ENCODE measurements at places on chromosomes 16 and 17. TPM values are rescaled to one million over a fixed set of nuclear protein-coding genes. Genes with fewer than 3 reads are reported as not detected.

Gene NHLRC4
- 0.45 TPM for total RNA-seq

Gene ADAD2
- total RNA-seq, result 0.19 TPM

Gene KRTAP4-9
- total RNA-seq, result not detected

Gene PIEZO1
- total RNA-seq, result 221 TPM

Gene EFCAB13
- total RNA-seq, result 4.6 TPM

Gene KCNAB3
- 4.9 TPM for total RNA-seq

GRCh38 chr16:61295311-61295710 is 740.9 kb downstream of the CDH8 start:
- H3K36me3 ChIP-seq, result no peaks in the 10 kb centered on the region
- H3K27me3 ChIP-seq, result no peaks in the 10 kb centered on the region
- no peak overlapping the region for H3K27ac ChIP-seq
- no peaks in the 10 kb centered on the region for H3K4me1 ChIP-seq

DNA sequence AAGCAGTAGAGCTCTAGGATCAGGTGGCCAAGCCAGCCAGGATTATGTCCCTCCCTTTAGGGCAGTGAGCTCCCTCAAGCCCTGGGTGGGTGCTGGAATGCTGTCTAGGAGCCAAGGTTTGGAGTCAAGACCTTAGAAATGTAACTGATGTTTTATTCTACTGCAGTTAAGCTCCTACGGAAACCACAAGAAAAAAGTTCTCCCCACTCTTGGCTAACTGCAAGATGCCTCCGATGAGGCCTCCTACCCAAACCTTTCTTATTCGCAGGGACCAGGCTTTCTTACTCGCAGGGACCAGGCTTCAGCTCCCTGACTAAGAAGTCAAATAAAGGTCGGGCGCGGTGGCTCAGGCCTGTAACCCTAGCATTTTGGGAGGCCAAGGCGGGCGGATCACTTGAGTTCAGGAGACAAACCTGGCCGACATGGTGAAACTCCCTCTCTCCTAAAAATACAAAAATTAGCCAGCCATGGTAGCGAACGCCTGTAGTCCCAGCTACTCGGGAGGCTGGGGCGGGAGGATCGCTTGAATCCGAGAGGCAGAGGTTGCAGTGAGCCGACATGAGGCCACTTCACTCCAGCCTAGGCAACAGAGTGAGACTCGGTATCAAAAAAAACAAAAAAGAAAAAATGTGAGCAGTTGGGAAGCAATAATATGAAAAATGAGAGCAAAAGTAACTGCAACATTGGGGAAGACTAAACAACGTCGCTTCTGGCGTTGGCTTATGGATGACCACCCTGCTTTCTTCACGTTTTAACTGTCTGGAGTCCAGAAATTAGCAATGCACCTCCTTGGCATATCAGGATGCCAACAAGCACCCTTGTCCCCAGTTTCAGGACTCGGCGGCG is 31.7 kb upstream of the ARL4D start:
- H3K4me3 ChIP-seq, result peak overlapping the region; percentile 94
- H3K4me1 ChIP-seq, result peaks cover 36% of the 10 kb centered on the region
- H3K36me3 ChIP-seq, result peaks cover 3% of the 10 kb centered on the region

- no peak overlapping the region for H3K27ac ChIP-seq
- no peaks in the 10 kb centered on the region for H3K4me1 ChIP-seq
- DNase-seq, result no peak
- no peak overlapping the region for H3K4me3 ChIP-seq
- H3K27me3 ChIP-seq, result no peaks in the 10 kb centered on the region
- H3K36me3 ChIP-seq, result no peaks in the 10 kb centered on the region
These were observed 35.1 kb upstream of the SREBF1 start for GRCh38 chr17:17871913-17872312.

DNA sequence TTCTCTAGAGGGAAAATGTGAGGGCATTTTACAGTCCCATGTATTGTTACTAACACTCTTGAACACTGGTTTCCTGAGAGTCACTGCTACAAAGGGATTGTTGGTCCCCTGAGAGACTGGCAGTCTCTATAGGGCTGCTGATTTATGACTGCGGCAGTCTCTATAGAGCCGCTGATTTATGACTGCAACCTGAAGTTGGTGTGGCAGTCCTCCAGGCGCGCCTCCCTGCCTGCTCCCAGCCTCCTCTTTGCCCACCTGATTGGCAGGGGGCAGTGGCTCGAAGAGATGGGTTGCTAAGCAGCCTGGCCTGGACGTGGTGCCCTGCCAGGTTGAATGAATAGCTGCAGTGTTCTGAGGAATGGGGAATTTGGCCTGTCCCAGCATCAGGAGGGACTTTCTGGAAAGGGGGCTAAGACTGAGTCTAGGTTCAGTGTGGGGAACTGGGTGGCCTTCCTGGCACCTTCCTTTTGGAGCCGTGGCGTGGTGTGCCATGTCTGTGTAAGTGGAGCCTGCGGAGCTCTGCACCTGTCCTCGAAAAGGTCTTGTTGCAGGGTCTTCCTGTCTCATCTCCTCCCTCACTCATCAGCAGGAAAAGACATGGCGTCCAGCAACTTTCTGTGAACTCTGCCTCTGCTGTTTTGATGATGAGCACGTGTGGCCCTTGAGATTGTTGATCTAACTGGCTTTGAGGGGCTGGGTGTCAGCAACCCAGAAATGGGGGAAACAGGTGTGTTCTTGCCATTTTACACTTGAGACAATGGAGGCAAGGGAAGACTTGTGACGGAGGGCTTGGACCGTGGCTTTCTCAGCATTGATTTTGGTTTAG is 24.9 kb downstream of the SAP30BP start:
- no peak overlapping the region for H3K4me3 ChIP-seq
- peak overlapping the region; percentile 79 for H3K27ac ChIP-seq
- no peak for DNase-seq
- H3K27me3 ChIP-seq, result no peaks in the 10 kb centered on the region
- H3K4me1 ChIP-seq, result peaks cover 46% of the 10 kb centered on the region
- peaks cover 17% of the 10 kb centered on the region for H3K36me3 ChIP-seq

DNA sequence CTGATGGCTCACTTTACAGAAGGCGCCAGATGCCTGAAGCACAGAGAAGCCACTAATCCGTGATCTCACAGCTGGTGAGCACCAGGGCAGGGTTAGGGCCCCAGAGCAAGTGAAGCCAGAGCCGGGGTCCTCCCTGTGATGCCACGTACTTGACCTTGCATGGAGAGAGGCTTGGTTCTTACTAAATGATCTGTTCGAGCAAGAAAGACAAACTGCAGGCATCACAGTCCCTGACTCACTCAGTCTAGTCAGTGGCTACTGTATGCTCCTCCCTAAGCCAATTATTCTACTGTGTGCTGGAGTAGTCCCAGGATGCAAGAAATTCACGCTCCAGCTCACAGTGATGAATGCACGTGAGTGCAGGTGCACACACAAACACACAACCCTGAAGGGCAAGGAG is 55.4 kb downstream of the SDK2 start:
- H3K27ac ChIP-seq, result no peak overlapping the region
- H3K4me3 ChIP-seq, result no peak overlapping the region
- H3K27me3 ChIP-seq, result no peaks in the 10 kb centered on the region
- DNase-seq, result no peak
- peaks cover 36% of the 10 kb centered on the region for H3K4me1 ChIP-seq

DNA sequence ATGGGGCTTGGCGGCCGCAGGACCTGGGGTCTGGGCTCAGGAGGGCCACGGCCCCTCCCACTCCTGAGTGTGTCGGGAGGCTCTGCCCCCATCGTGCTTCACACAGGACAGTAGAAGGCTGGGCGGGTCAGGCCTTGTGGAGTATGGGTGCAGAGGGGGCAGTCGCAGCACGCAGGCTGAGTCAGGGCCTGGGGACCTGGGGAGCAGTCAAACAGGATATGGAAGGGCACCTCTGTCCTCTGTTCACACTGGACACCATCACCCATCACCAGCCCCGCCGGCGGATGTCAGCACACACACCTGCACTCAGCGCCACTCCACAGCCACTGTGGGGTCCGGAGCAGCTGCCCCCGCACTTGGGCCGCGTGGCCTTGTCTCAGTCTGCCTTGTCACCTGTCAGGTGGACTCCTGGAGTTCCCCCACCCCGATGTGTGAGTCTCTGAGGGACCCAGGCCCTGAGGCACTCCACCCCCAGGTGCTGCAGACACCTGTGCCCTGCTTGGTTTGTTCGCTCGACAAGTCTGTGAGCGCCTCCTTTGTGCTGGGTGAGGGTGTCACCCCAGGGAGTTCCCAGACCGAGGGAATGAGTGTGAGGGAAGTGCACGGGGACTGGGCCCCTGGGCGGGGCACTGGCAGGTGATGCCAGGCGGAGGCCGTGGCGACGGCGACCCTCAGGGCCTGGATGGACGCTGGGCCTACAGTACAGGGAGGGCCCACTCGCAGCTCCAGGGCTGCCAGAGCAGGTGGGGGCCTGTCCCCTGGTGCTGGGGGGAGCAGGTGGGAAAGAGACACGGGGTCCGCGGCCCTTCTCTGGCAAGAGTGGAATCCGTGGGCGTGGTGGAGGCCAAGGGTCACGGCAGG is 31.7 kb downstream of the ZFPM1 start:
- no peak overlapping the region for H3K27ac ChIP-seq
- no peak overlapping the region for H3K4me3 ChIP-seq
- H3K36me3 ChIP-seq, result no peaks in the 10 kb centered on the region
- DNase-seq, result no peak
- peaks cover 14% of the 10 kb centered on the region for H3K4me1 ChIP-seq

- peaks cover 22% of the 10 kb centered on the region for H3K4me1 ChIP-seq
- DNase-seq, result peak; percentile 84
- peaks cover 47% of the 10 kb centered on the region for H3K27me3 ChIP-seq
- no peaks in the 10 kb centered on the region for H3K36me3 ChIP-seq
These were observed 1.2 kb downstream of the NGFR start for GRCh38 chr17:49496183-49496866.

DNA sequence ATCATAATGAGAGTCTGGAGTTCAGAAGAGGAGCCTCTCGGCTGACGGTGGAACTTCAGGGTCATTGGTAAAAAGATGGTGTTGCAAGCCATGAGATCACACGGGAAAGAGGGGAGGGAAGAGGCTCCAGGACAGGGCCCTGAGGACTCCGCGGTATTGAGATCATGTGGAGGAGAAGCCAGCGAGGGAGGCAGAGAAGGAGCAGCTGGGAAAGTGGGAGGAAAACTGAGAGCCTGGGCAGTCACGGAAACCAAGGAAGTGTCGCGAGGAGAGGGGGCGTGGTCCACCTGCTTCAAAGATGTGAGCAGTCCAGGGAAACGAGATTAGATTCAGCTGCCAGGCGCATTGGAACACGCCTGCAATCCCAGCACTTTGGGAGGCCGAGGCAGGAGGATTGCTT is 27.7 kb upstream of the SBK1 start:
- peaks cover 9% of the 10 kb centered on the region for H3K4me1 ChIP-seq
- no peaks in the 10 kb centered on the region for H3K36me3 ChIP-seq
- H3K4me3 ChIP-seq, result no peak overlapping the region
- no peak overlapping the region for H3K27ac ChIP-seq

DNA sequence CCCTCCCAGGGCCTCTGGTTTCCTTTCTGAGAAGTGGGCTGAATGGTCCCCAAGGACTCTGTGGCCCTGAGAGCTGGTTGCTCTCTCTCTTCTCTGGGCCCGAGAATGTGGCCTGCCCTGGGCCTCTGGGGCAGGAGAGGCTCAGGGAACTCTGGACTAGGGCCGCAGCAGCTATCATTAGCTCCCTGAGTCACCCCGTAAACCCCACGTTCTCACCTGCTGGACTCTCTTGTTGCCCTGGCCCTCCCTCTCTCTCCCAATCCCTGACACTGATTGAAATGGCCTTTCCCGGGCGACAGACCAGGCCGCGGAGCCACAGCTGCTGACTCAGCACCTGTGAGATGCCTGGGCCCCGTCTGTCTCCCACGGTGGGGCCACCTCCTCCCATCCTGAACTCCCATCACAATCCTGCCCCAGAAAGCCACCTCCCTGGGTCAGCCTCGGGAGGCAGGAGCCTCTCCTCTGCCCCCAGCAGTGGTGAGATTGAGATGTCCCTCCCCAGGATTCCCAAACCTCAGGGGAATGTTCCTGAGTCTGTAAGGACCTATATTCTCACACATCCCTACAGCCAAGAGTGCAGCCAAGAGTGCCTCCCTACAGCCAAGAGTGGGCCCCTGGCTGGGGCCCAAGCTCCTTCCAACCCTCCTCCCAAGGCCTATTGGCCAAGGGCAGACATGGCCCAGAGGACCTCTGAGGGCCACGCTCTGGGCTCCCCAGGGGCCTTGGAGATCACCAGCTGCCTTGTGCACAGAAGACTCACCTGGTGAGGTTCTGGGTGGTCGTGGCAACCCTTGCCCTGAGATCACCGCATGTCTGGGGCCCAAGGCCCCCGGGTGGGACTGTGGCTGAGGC is 470 bp downstream of the TRPV3 start:
- no peaks in the 10 kb centered on the region for H3K36me3 ChIP-seq
- peaks cover 26% of the 10 kb centered on the region for H3K4me1 ChIP-seq
- peaks cover 2% of the 10 kb centered on the region for H3K27me3 ChIP-seq
- H3K27ac ChIP-seq, result no peak overlapping the region

DNA sequence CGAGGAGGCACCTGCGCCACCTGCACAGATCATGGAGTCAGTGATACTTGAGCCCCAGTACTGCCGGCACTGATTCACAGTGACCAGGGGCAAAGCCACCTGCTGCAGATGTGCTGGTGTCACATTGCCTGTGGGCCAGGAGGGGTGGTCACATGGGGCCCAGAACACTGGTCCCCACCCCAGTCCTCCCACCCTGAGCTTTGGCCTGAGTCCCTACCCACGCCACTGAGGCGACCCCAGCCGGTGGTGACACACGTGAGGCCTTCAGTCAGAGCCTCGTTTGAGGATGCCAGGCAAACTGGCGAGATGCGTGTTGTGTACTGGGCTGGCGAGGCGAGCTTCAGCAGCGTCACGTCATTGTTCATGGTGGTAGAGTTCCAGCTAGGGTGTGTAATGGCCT is 1.5 kb downstream of the CTRL start:
- DNase-seq, result no peak
- H3K4me1 ChIP-seq, result peaks cover 18% of the 10 kb centered on the region
- H3K27ac ChIP-seq, result no peak overlapping the region
- peaks cover 27% of the 10 kb centered on the region for H3K36me3 ChIP-seq
- H3K4me3 ChIP-seq, result no peak overlapping the region

DNA sequence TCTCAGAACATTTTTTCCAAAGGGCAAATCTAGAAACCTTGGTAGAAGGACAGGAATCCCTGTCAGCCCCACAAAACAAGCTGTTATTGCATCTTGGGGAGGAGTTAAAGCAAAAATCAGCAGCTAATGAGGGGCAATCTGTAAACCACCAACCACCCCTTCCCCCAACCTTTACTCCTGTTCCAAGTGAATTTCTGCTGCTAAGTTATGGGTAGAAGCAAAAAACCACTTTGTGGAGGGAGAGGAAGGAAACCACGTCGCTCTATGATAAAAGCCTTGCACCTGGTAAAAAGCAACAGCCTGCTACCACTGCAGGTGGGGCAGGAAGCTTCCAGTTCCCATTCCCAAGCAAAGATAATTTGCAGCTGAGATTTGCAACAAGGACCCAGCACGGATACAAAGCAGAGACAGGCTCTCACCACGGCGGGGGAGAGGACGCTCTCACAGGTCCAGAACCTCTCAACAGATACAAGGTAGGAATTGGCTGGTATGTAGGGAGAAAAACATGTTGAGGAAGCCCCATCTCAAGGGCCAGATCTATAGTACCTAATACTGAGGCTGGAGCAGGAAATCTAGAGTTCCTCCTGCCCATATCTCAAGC is 10.7 kb downstream of the ABCA8 start:
- peaks cover 6% of the 10 kb centered on the region for H3K27me3 ChIP-seq
- H3K27ac ChIP-seq, result no peak overlapping the region
- no peaks in the 10 kb centered on the region for H3K4me1 ChIP-seq
- no peak for DNase-seq
- H3K36me3 ChIP-seq, result no peaks in the 10 kb centered on the region
- no peak overlapping the region for H3K4me3 ChIP-seq

Data from activated CD4-positive, alpha-beta memory T cell treated with anti-CD3 and anti-CD28 coated beads for 36 hours (primary cell).